ENCODE measurements at places on chromosomes 3 and 15.

GRCh38 chr15:28923726-28924280 lies 38.0 kb downstream of the APBA2 start:
- DNase-seq, result no peak

GRCh38 chr3:67550541-67550940 lies 103.9 kb downstream of the SUCLG2 start:
- DNase-seq, result no peak

GRCh38 chr3:47425959-47426358 lies 45.1 kb downstream of the PTPN23 start:
- DNase-seq, result no peak

DNA sequence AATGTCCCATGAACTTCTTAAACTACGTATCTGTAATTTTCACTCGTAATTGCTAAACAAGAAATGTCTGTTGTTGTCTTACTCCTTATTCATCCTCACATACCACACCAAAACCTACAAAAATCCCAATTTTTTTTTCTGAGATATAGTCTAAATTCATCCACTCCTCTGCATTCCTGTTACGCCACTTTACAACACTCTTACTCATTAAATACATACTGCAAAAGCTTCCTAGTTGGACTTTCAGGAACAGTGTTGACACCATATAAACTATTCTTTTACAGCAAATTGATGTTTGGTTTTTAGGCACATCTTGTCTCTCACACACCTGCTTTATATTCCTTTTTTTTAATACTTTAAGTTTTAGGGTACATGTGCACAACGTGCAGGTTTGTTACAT lies 934.9 kb upstream of the CADM2 start:
- no peak for DNase-seq

- no peak for DNase-seq
Measured at GRCh38 chr15:47496343-47497185, 220.7 kb upstream of the SEMA6D start.

GRCh38 chr3:46337911-46338310 lies 16.0 kb upstream of the CCR2 start:
- no peak for DNase-seq

Data from T1000 (cell line).